ENCODE measurements at places on chromosomes 2 and 18.

- no peak for DNase-seq
These were observed 33.6 kb downstream of the MROH2A start for GRCh38 chr2:233811732-233812131.

DNA sequence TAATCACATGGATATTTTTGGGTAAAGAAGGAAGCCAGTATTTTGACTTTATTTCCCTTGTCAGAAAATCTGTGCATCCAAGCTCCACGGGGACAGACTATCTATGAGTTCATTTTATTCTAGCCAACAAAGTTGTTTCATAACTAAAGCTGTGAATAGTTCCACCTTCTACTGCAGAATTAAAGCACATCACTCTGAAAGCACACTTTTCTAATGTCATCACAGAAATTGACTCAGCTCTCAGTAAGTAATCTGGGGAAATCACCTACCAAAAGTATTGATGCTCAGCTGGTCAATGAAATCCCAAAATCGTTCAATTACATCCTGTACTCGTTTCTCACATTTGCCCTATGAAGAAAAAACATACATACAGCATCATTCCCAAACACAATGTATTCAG is 19.1 kb downstream of the IAH1 start:
- DNase-seq, result no peak

GRCh38 chr2:31965094-31965493 is 45.7 kb downstream of the MEMO1 start:
- DNase-seq, result no peak

GRCh38 chr2:138601458-138602165 is 100.0 kb downstream of the SPOPL start:
- DNase-seq, result no peak

- DNase-seq, result no peak
These were observed 93.6 kb downstream of the GYPC start for GRCh38 chr2:126749537-126749936.

- no peak for DNase-seq
These were observed 45.2 kb downstream of the EIF2AK3 start for GRCh38 chr2:88582030-88582429.

Data from activated effector memory CD4-positive, alpha-beta T cell treated with Interleukin-2 at 50 U/mL for 16 hours (primary cell).